Omental fat pad (tissue), 4 donors: ENCODE measurements at places on chromosomes 1 and 21. TPM values are rescaled to one million over a fixed set of nuclear protein-coding genes. Genes with fewer than 3 reads are reported as not detected.

UBXN10 gene
- total RNA-seq = 2.1 TPM

NBPF6 gene
- total RNA-seq = not detected

DNA sequence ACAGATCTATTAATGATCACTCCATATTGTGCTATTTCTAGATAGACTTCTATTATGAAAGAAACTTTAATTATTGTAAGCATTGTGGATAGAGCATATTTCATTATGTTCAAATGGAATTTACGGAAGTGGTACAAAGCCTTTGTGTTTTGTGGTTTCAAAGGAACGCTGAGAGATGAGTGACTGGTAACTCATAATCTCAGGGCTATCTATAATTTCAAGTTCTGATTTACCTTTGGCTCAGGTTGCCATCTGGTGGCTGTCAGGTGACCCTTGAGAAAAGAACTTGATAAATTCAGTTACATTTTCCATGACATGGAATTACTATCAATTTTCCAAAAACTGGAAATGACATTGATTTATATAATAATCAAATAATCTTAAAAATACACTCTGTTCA is 12.2 kb downstream of the NTNG1 start:
- no peak for DNase-seq

GRCh38 chr1:111990026-111990877 is 784 bp upstream of the KCND3 start:
- no peak for DNase-seq

GPR25 gene
- total RNA-seq = not detected

SUSD4 gene
- total RNA-seq = 0.38 TPM

IFI44 gene
- 16.2 TPM for total RNA-seq

DNA sequence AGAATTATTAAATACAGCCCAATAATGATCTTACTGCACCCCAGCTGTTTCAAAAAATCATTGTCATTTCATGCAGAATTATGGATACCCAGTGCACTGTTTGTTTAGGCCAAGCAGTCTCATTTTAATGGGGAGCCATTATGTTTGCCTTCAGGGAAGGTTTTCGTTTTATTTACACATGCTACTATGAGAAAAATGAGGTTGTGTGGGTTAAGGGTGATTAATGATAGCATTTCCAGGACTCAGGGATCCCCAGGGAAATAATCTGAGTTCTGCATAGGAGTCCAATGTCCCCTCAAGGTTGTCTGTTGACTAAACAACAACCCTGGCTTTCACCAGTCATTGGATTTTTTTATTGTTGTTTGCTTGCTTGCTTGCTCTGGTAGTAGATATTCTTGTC is 71.0 kb upstream of the ZP4 start:
- DNase-seq = no peak

GRCh38 chr1:213820362-213821149 is 167.2 kb upstream of the PROX1 start:
- DNase-seq = no peak

SLC2A5 gene
- total RNA-seq = 4.1 TPM

FAM229A gene
- 5.4 TPM for total RNA-seq

GRCh38 chr21:31145274-31145673 is 107.0 kb upstream of the KRTAP19-8 start:
- no peak for DNase-seq

- DNase-seq = no peak
Measured at GRCh38 chr1:93591676-93592550, 89.7 kb downstream of the BCAR3 start.

SRSF11 gene
- total RNA-seq = 151 TPM

DNA sequence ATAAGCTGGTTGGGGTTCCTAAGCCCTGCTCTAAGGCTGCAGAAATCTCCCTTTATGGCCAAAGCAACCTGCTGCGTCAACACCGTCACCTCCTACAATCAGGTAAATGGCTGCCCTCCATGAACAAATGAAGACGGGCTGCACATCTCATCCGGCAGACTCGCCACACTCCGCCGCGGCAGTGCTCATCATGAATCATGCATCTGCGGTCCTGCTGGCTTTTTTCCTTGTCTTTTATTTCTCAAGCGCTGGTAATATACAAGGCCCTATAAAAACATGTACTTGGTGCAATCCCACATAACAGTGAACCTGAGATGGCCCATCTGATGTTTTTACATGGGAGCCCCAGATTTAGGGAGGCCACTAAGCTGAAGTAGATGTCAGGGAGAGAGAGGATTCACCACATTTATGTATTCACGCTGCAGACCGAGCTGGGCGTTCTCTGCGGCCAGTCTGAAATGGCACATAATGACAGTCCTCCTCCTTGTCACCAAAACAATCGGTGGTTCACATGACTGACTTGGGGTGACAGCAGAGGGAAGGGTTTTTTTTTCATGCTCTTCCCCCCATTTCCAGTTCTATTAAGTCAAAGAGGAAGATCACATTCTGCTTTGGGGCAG is 91.6 kb downstream of the KAZN start:
- DNase-seq = no peak

DNA sequence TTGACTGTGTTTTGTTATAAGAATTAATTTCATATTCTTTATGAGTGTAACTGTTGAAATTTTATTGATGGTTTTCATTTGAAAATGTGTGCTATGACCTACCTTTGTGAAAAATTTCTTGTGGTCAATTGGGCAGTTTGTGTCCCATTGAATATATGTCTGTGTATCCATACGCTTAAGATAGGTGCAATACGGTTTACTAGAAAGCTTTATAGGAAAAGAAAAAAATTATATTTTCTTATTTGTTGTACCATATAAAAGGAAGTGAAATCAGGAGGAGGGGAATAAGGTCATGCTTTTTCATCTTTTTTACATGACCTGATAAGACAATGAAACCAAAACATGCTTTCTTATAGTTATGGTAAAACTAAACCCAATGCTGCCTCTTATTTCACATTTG is 807.7 kb downstream of the USP25 start:
- no peak for DNase-seq

ARPC5 gene
- total RNA-seq = 84.6 TPM

DNA sequence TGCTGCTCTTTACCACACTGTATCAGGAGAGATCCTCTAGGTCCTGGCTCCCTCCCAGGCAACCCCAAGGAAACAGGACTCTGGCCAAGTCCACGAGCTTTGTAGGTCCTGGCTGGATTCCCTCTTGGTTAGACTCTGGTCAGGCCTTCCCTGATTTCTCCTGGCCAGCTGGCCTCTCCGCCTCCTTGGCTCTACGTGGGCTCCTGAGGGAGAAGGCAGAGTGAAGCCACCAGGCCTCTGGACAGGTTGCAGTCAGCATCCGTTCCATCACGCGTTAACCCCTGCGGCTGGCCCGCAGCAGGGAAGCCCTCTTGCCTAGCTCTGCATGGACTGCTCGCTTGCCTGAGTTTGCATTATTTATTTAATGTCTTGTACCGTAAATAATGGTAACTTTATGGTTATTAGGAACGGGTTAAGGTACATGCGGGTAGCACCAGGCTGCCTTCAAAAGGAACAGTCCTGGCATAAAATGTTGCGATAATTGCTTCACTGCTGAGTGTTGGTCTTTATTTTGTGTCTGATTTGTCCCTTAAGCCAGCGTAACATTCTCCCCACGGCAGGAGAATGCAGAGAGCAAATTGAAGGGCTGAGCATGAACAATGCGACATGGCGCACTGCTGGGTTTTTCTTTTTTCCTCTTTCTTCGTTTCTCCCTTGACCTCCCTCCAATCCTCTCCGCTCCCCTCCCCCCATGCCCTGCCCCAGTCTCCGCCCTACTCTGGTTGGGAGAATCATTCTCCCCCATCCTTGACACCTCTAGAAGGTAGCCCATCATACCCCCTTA is 100.3 kb downstream of the RNF220 start:
- no peak for DNase-seq

- no peak for DNase-seq
Measured at GRCh38 chr1:18486195-18486594, 5.5 kb downstream of the KLHDC7A start.

UTS2 gene
- total RNA-seq = 0.65 TPM

GRCh38 chr1:23526329-23527041 is 4.5 kb downstream of the E2F2 start:
- DNase-seq = no peak

DPT gene
- total RNA-seq = 293 TPM

GRCh38 chr1:40717955-40718354 is 26.5 kb downstream of the NFYC start:
- DNase-seq = no peak

CDKN2C gene
- 23.8 TPM for total RNA-seq

FAM72C gene
- 0.24 TPM for total RNA-seq

MCOLN2 gene
- 9.9 TPM for total RNA-seq

DNA sequence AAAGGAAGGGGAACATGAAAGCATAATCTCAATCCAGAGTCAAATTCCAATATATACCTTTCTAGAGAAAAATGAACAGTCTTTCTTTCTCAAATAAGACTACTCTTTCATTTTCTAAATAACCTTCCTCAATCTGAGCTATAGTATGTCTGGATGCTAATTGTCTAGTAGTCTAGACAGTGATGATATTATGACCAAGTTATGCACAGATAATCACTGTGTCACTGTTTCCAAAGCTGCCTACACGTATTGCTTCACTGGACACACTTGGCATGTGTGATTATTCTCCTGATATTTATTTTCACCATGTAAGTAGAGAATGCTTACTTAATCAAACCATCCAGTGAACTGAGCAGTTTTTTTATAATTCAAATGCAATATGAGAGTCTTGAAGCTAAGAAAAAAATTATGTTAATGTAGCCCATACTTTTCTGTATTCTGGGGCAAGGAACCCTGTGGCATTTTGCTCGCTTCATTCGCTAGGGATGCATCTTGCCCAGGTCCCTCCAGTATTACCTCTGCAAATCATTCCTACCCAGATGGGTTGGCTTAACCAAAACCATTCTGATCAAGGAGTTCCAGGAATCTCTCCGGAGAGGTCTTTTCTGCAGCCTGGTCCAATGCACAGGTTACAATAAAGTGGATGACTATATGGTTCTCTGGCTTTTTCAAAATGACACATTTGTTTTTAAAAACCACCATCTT is 303.1 kb upstream of the RUNX1 start:
- DNase-seq = no peak

LDLRAD1 gene
- not detected for total RNA-seq

NPL gene
- 39.9 TPM for total RNA-seq

LCE2A gene
- total RNA-seq = not detected

- DNase-seq = no peak
Measured at GRCh38 chr1:109595531-109595930, 23.9 kb downstream of the GNAT2 start.

DISP3 gene
- not detected for total RNA-seq

BCL2L15 gene
- total RNA-seq = 0.19 TPM

DNA sequence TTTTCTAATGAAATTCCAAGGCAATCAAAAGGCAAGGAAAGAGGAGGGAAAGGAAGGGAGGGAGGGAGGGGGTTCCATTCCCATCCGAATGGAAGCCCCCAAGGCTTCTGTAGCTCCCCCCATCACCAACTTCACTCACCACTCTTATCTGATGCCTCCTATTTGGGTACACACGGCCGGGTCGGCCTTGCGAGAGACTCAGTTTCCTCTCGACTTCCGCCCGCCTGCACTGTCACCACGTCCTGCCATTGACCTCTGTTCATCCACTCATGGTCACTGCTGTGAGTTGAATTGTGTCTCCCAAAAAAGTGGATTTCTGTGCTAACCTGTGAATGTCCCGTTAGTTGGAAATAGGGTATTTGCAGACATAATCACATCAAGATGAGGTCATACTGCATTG is 11.2 kb downstream of the PDE9A start:
- no peak for DNase-seq
